ENCODE measurements at places on chromosomes 6 and 20.

DNA sequence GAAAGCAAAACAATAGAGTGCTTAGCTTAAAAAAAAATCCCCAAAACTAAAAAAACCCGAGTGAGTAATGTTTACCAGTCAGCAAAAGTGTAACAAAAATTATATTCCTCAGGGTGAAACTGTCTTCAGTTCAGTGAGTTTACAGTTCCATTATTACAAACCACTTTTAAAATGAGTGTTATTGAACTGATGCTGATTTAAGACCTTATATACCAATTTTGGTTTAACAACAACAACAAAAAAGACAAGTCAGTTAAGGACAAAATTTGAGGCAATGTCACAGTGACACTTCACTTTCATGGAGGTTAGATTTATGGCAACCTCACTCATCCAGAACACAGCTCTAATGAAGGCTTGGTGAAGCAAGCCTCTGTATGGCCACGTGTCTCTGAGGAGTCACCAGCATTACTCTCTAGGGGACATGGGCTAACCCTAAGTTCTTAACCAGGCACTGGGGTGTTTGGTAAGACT lies 630.8 kb downstream of the PHF3 start:
- no peak for DNase-seq

DNA sequence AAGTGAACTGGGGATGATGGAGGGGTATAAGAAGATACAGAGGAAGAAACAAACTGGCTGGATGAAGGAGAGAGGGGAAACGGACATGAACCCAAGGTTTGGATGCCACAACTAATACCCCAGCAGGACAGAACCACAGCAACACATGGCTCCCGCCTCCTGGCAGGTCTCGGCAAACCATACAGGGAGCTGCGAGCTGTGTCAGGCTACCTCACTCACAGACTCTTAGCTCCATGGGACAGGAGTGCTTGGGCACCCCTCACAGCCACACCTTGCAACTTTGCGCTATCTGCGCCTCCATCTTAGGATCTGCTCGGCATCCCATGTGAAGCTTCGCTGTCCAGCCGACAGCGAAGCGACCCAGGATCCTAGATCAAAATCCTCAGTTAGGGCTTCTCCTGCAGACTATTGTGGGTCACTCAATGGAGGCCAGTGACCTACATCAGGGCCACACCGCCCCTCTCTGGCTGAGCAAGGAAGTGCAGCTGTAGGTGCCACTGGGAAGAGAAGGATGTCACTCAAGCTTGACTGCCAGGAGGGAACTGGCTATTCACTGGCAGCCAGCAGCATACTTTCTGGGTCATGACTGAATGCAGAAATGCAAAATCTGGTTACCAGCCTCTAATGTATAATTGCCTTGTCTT lies 174.4 kb upstream of the RIN2 start:
- peak; percentile 59 for DNase-seq

- peak; percentile 69 for DNase-seq
These were observed 917 bp upstream of the TEAD3 start for GRCh38 chr6:35497571-35498421.

- no peak for DNase-seq
These were observed 65.2 kb downstream of the CDS2 start for GRCh38 chr20:5191829-5192569.

DNA sequence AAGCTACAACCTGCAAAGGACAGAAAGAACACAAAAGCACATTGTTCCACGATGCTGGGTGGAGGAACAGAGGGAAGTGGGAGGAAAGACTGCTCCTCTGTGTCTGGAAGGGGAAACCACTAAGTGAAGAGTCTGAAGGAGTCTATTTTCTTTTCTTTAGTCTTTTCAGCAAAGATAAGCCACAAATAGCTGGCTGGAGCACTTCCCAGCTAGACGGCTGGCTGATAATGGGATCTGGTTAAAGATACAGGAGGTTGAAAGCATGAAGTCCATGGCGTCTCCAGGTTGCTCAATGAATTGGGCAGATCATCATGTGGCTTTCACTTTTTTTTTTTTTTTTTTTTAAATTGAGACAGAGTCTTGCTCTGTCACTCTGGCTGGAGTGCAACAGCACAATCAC lies 154.0 kb upstream of the KCNG1 start:
- DNase-seq = no peak

- no peak for DNase-seq
These were observed 65.7 kb downstream of the EPM2A start for GRCh38 chr6:145669627-145670034.

DNA sequence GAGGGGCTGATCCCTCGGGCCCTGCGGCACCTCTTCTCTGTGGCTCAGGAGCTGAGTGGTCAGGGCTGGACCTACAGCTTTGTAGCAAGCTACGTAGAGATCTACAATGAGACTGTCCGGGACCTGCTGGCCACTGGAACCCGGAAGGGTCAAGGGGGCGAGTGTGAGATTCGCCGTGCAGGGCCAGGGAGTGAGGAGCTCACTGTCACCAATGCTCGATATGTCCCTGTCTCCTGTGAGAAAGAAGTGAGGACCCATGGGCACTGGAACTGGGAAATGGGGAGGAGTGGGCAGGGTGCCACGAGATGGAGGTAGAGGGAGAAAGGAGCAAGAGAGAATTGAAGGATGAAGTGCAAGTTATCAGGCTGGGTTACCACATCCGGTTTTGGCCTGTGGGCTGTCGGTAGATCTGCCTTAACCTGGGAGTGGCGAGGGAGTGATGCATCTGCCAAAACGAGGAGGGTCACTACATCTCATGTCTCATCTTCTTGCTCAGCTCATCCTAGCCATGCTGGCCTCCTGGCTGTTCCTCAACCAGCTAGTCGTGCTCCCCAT lies 5.4 kb upstream of the PHF1 start:
- no peak for DNase-seq

DNA sequence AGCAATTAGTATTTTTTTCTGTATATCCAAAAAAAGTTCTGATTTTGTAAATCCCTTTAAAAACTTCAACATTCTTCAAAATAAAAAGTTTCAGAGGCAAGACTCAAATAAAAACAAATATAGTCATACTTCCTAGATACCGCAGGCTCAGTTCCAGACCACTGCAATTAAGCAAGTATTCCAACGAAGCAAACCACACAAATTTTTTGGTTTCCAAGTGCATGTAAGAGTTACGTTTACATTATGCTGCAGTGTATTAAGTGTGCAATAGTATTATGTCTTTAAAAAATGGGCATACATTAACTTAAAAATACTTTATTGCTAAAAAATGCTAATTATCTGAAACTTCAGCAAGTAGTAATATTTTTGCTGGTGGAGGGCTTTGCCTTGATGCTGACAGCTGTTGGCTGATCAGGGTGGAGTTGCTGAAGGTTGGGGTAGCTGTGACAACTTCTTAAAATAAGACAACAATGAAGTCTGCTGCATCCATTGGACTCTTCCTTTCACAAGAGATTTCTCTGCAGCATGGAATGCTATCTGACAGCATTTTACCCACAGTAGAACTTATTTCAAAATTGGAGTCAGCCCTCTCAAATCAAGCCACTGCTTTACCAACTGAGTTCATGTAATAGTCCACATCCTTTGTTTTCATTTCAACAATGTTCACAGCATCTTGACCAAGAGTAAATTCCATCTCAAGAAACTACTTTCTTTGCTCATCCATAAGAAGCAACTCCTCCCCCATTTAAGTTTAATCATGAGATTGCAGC lies 46.0 kb downstream of the PHIP start:
- DNase-seq = no peak

DNA sequence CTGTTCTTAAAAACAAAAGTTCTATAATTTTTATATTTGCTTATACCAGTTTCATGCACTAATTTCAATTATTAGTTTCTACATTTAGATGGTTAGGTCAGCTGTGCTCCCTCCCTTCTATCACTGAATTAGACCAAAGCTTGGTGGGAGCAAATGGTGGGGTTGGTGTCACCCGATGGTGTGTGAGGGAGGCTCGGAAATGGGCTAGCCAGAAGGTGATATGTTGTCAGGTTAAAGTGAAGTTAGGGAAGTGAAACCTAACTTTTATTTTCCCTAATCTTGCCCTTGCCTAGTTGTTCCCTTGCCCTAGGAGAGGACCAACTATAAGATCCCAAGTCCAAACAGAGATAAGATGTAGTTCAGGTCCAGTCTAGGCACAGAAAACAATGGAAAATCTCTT lies 38.7 kb downstream of the RPS12 start:
- DNase-seq = no peak

- no peak for DNase-seq
These were observed 228.8 kb downstream of the EPM2A start for GRCh38 chr6:145506565-145506964.

- no peak for DNase-seq
These were observed 983.5 kb upstream of the FLRT3 start for GRCh38 chr20:15320941-15321340.

DNA sequence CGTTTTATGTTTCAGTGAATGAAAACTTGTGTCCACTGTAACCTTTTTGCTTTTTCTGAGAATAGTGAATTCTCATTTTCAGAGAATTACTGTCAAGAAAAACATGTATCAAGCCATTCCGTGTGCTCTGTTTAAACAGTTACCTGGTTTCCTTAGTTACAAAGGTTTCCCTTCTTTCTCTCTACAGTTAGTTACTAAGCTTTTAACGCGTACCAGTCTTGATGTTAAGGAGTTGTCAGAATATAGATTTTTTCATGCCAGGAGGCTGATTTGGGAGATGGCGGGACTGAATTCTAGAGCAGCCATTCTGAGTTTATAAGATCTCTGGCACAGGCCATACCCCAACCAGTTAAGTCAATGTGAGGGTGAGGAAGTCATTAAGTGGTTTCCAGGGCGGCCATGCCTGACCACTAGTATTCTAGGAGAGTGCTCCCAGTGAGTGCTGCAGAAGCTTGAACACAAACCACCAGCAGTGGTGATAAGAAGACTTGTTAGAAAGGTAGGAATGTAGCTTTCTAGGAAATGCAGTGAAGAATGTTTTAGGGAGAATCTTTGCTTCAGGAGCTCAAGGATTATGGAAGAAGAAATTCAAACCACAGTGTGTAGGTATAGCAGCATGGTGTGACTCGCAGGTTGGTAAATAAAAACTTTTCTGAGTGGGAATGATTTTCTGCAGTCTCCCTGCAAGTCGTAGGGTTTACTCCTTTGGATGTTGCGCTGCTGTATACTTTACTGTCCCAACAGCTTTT lies 112.9 kb downstream of the JARID2 start:
- DNase-seq = no peak

All from stimulated activated naive CD8-positive, alpha-beta T cell treated with anti-CD3 and anti-CD28 coated beads, Interleukin-15, Interleukin-2, amounts not matched to agents 100 U/mL and 50 U/mL, for 24 hours (primary cell).